H1 (cell line): ENCODE measurements at places on chromosomes 3 and 15.

DNA sequence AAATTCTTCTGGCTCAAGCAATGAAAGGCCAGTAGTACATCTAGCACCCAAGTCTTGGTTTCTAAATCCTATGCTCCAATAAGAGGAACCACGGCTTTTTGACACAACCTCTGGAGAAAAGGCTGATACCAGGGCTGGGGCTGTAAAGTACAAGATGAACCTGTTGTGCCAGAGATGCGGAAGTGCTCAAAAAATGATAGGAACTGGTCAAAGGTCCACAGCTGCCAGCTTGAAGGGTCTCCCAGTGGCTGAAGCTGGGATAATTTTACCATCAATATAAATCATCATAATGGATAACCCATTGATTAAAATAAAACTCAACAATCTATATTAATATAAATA, 558 bp upstream of the NCEH1 start:
- no peak overlapping the region for H3K27ac ChIP-seq
- H3K4me3 ChIP-seq, result peak overlapping the region; percentile 92
- H3K36me3 ChIP-seq, result no peaks in the 10 kb centered on the region
- no peaks in the 10 kb centered on the region for H3K27me3 ChIP-seq
- DNase-seq, result no peak

DNA sequence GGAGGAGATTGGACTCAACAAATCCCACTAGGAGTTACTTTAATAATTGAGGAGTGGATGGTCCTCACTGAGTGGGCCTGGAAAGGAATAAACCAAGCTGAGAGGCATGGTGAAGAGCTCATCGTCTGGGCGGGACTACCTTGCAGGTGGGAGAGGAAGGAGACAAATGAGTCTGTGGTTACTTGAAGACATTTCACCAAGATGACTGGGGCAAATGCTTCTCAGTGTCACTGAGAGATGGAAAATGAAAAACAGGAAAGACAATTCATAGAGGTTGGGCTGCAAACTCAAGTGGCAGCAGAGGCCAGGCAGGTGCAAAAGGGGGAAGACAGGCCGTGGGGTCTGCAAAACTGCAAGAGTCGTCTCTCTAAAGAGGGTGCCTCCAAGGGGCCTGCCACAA, 1.5 kb upstream of the ARHGAP31 start:
- DNase-seq, result no peak
- H3K4me1 ChIP-seq, result peaks cover 7% of the 10 kb centered on the region
- H3K27me3 ChIP-seq, result peaks cover 11% of the 10 kb centered on the region
- no peak overlapping the region for H3K27ac ChIP-seq
- H3K36me3 ChIP-seq, result no peaks in the 10 kb centered on the region

- no peak overlapping the region for H3K4me3 ChIP-seq
- no peak overlapping the region for H3K27ac ChIP-seq
- no peaks in the 10 kb centered on the region for H3K27me3 ChIP-seq
Observed at GRCh38 chr15:79872358-79873017, 24.3 kb downstream of the MTHFS start.

GRCh38 chr3:32990116-32990515, 38.7 kb downstream of the CCR4 start:
- H3K4me1 ChIP-seq, result no peaks in the 10 kb centered on the region
- H3K4me3 ChIP-seq, result no peak overlapping the region
- H3K36me3 ChIP-seq, result no peaks in the 10 kb centered on the region
- H3K27me3 ChIP-seq, result no peaks in the 10 kb centered on the region
- DNase-seq, result no peak
- no peak overlapping the region for H3K27ac ChIP-seq

- H3K27ac ChIP-seq, result no peak overlapping the region
- H3K4me3 ChIP-seq, result no peak overlapping the region
- H3K4me1 ChIP-seq, result no peaks in the 10 kb centered on the region
- no peaks in the 10 kb centered on the region for H3K27me3 ChIP-seq
Observed at GRCh38 chr3:111890051-111890580, 31.1 kb downstream of the PHLDB2 start.

DNA sequence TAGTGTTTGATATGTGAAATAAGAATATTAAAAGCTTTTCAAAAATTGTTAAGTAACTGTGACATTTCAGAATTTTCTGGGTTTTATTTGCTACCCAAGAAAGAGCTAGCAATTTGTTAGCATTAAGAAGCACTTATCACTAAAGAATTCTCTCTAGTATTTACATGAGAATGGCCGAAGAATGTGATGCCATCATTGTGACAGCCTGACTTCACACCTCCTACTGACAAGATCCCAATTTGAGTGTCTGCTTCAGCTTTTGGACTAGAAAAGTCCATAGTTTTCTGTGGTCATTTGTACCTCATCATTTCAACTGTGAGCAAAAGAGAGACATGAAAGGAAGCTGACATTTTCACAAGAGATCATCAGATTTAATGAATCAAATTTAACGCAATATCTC, 548.1 kb upstream of the AGTR1 start:
- no peak for DNase-seq
- H3K36me3 ChIP-seq, result peaks cover 6% of the 10 kb centered on the region; the same call in 1 of the 2 replicates
- no peak overlapping the region for H3K27ac ChIP-seq
- no peak overlapping the region for H3K4me3 ChIP-seq

- H3K4me1 ChIP-seq, result peaks cover 5% of the 10 kb centered on the region; the same call in 1 of the 2 replicates
- no peaks in the 10 kb centered on the region for H3K36me3 ChIP-seq
- DNase-seq, result peak; percentile 65
- peak overlapping the region; percentile 49 for H3K4me3 ChIP-seq
- H3K27me3 ChIP-seq, result no peaks in the 10 kb centered on the region
Observed at GRCh38 chr3:187750006-187750512, 4.8 kb upstream of the BCL6 start.

GRCh38 chr3:46090161-46090591, 62.9 kb upstream of the XCR1 start:
- no peak for DNase-seq
- no peak overlapping the region for H3K4me3 ChIP-seq
- H3K27me3 ChIP-seq, result no peaks in the 10 kb centered on the region
- no peaks in the 10 kb centered on the region for H3K36me3 ChIP-seq
- H3K27ac ChIP-seq, result no peak overlapping the region
- H3K4me1 ChIP-seq, result no peaks in the 10 kb centered on the region

DNA sequence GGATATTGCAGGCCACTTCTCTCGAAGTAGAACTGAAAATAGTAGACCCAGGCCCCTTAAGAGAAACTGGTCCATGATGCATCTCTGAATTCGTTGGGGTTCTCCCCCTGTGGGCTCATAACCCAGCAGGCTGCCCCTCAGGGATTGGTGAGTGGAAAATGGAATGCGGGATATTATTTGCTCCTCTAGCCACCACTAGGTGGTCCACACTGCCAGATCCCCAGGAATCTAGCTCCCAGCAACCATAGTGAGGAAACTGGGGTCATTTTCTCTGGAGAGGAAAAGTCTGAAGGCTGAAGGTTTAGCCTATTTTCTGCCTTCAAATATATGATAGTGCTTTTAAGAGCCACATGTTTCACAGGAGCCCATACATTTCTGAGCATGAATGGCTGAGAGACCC, 6.7 kb downstream of the CX3CR1 start:
- H3K36me3 ChIP-seq, result no peaks in the 10 kb centered on the region
- DNase-seq, result no peak
- H3K4me1 ChIP-seq, result peaks cover 3% of the 10 kb centered on the region; the same call in 1 of the 2 replicates
- no peaks in the 10 kb centered on the region for H3K27me3 ChIP-seq

DNA sequence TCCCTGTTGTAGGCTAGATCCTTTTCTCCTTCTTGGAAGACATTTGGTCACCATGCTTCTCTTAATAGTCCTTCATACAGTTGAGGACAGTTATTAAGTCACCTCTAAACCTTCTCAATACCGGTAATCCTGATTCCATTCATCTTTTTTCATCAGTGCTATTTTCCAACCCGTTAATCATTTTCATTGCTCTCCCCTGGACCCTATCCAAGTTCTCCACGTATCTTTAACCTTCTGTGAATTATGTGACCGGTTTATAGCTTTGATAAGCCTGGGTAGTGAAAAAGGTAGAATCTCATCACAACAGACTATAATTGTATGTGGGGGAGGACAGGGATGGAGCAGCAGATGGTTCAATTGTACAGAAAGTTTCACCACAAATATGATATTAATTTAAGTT, 168.5 kb downstream of the MECOM start:
- no peak overlapping the region for H3K4me3 ChIP-seq
- H3K27ac ChIP-seq, result no peak overlapping the region
- no peaks in the 10 kb centered on the region for H3K36me3 ChIP-seq
- DNase-seq, result no peak

DNA sequence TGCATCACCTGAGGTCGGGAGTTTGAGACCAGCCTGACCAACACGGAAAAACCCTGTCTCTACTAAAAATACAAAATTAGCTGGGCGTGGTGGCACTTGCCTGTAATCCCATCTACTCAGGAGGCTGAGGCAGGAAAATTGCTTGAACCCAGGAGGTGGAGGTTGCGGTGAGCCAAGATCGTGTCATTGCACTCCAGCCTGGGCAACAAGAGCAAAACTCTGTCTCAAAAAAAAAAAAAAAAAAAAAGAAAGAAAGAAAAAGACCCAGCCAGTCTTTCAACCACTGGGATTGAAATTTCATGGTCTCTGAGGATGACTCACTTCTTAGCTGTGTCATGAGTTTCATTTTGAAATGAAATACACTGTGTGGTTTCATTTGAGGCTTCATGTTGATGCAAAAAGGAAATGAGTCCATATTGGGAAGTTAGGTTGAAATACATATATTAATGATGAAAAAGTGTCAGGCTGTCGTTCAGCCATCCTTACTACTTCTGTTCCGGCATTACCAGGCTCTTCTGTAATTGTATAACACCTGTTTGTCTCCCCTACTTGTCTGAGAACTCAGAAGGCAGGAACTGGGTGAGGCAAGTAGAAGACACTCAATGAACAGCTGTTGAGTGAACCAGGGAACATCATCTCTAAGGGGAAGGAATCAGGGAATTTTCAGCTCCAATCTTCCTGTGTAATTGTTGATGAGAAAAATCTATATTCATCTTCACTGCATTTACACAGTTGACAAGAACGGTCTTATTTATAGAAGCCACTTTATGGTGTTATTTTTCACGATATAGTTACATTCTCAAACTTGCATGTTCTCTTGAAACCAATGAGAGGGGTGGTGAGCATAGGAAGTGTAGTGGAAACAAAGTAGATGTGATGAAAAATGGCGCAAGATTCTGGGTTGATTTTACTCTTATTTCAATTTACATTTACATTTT, 87.4 kb downstream of the NFKBIZ start:
- H3K36me3 ChIP-seq, result no peaks in the 10 kb centered on the region
- H3K4me1 ChIP-seq, result peaks cover 2% of the 10 kb centered on the region; the same call in 1 of the 2 replicates
- H3K4me3 ChIP-seq, result no peak overlapping the region
- no peak for DNase-seq

- H3K4me1 ChIP-seq, result no peaks in the 10 kb centered on the region
- DNase-seq, result no peak
- no peaks in the 10 kb centered on the region for H3K36me3 ChIP-seq
- H3K27me3 ChIP-seq, result no peaks in the 10 kb centered on the region
- no peak overlapping the region for H3K4me3 ChIP-seq
Observed at GRCh38 chr3:115004201-115005140, 142.6 kb downstream of the ZBTB20 start.

DNA sequence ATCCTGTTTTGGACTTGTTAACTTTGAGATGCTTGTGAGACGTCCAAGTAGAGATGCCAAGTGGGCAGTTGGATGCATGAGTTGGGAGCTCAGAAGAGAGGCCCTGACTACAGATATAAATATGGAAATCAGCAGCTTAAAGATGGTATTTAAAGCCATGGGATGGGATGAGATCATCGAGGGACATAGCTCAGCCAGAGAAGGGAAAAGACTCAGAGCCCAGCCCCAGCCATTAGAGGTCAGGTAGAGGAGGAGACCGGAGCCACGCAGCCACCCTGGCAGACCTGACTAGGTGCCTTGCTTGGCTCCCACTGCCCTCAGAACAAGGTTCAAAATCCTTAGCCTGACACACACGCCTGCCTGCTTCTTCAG, 31.1 kb downstream of the ATP2B2 start:
- H3K36me3 ChIP-seq, result no peaks in the 10 kb centered on the region
- no peak overlapping the region for H3K4me3 ChIP-seq
- peaks cover 15% of the 10 kb centered on the region for H3K4me1 ChIP-seq
- H3K27me3 ChIP-seq, result no peaks in the 10 kb centered on the region

DNA sequence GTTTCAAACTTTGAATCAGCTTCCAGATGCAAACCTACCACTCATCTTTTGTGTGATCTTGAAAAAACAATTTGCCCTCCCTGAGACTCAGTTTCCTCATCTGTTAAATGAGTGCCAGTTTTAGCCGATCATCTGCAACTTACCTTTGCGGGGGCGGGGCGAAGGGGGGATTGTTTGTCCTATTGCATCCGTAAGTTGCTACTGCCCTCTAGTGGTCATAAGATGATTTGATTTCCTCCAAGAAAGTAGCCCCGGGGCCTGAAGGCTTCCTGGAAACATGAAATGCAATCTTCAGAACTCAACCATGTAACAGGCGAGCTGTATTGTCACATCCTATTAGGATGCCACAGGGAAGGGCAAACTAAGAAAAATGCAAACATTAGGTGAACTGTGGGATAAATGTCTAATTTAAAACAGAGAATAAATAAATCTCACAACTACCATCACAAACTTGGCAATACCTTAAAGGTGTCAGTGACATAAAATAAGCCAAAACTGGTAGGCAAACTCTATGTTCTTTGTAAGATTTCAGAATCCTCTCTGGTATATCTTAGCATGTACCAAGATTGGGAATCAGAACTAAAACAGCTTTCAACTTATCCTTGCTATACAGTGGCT, 63.5 kb upstream of the CLDN18 start:
- no peaks in the 10 kb centered on the region; the same call in 1 of the 2 replicates for H3K27me3 ChIP-seq
- no peaks in the 10 kb centered on the region for H3K36me3 ChIP-seq
- no peak overlapping the region for H3K27ac ChIP-seq
- peak; percentile 67 for DNase-seq
- no peak overlapping the region for H3K4me3 ChIP-seq

- DNase-seq, result no peak
- no peak overlapping the region for H3K27ac ChIP-seq
- H3K4me3 ChIP-seq, result no peak overlapping the region
- no peaks in the 10 kb centered on the region for H3K27me3 ChIP-seq
- H3K36me3 ChIP-seq, result no peaks in the 10 kb centered on the region
Observed at GRCh38 chr3:14227856-14228255, 49.2 kb downstream of the LSM3 start.

DNA sequence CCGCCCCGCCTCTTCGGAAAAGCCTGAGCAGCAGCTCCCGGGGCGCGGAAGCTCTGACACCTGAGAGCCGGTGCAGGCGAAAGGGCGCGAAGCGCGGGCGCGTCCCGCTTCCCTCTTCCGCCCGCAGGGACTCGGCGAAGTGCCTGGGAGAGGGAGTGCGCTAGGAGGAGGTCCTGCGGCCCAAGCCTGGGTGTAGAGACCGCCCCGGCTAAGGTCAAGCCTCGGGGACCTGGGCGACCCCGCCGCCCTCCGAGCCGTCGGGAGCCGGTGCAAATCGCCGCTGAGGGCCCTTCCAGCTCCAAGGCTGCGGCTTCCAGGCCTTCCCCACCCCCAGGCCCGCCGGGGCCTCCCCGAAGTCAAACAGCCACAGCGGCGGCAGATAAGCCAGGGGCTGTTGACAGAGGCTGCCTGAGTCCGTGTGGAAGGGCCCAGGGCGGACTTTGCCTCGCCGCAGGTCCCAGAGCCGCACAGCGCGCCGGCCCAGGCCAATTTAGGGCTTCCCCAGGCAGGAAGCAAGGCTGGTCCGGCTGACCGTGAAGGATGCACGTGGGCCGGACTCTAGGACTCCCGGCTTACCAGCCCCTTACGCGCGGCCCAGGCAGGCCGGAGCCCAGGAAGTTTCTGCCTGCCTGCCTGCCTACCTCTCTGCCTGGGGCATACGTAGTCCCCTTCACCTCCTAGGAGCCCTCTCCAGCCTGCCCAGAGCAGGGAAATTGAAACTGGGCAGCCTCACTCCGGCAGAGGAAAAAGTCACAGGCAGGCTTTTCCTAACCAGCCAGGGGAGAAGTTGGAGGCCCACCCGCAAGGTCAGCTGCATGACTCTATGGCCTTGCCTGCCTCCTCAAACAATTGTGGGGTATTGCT, 2.3 kb downstream of the ITPKA start:
- peaks cover 100% of the 10 kb centered on the region for H3K27me3 ChIP-seq
- H3K36me3 ChIP-seq, result no peaks in the 10 kb centered on the region
- no peaks in the 10 kb centered on the region for H3K4me1 ChIP-seq

- H3K27me3 ChIP-seq, result no peaks in the 10 kb centered on the region
- DNase-seq, result no peak
- no peaks in the 10 kb centered on the region for H3K36me3 ChIP-seq
Observed at GRCh38 chr15:67136802-67137201, 71.4 kb downstream of the SMAD3 start.
